ENCODE measurements at places on chromosomes 6 and 20.
A peak's percentile ranks its signal among the peaks of the same experiment; 100 is the strongest.

DNA sequence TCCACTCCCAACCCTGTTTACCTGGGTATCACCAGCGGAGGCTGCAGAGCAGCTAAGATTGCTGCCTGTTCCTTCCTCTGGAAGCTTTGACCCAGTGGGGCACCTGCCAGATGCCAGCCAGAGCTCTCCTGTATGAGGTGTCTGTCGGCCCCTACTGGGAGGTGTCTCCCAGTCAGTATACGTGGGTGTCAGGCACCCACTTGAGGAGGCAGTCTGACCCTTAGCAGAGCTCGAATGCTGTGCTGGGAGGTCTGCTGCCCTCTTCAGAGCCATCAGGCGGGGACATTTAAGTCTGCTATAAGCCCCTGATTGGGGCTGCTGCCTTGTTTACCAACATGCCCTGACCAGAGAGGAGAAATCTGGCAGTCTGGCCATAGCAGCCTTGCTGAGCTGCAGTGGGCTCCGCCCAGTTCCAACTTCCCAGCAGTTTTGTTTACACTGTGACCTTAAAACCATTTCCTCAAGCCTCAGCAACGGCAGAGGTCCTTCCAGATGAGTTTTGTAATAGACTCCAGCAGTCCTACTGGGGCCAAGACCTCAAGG lies 2.8 kb downstream of the RAET1E start:
- DNase-seq = no peak

DNA sequence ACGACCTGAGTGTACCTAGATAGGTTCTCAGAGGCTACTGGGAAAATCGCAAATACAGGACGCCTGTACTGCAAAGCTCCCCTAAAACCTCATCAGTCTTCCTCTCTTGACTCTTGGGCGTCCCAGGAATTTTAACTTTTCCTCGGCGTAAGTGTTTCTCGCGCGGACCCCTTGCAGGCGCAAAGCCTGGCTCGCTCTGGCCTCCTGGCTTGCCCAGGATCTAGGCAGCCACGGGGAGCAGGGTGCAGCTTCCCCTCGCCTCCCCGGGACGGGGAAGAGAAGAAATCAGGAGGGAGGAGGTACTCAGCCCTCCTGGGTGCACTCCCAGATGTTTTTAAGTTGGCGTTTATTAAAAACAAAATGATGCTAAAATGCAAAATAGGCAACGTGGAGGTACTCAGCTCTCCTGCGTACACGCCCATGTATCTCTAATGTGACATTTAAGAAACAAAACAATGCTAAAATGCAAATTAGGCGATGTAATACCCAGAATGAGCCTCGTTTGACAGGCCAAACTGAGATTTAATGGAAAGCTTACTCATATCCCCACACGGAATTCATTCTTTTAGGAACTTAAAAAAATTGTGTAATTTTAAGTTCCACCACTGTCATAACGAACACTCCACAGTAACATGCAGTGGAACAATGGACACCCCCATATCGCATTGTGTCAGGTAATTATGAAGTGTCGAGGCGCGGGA lies 1.6 kb upstream of the SOBP start:
- DNase-seq = no peak

DNA sequence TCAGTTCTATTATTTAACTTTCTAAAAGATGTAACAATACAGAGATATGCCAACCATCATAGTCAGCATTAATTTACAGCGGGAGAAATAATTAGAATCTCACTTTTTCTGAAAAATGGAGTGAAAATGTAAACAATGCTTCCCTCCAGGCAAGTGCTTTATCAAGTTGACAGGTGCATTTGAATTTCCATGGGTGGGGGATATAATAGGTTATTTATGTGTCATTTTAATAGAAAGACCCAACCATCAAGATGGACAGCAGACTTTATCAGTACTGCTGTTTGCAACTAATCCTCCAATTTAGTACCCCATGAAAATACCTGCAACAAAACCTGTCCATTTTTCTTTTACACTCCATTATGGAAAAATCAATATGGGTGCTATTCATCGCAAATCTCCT lies 780.1 kb downstream of the TFAP2A start:
- DNase-seq = no peak

DNA sequence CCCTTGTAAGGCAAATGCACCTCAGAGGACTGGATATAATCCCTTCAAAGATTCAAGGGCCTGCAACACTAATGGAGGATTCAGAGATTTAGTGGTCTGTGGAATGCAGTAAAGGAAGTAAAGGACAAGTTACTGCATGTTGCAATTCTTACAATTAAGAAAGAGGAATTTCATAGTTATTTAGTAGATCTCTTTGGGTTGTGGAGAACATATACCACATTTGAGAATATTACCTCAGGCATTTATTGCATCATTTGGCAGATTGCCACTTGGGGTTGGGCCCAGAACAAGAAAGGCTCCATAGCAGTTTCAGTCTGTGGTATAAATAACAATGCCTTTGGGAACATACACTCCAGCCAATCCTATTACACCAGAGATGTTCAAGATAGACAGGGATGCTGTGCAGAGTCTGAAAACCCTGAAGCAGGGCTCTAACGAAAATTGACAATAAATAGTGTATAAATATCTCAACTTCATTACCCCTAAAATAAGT lies 20.9 kb upstream of the EPM2A start:
- peak; percentile 77 for DNase-seq

- DNase-seq = no peak
Observed at GRCh38 chr6:130593200-130593599, 227.4 kb downstream of the TMEM200A start.

GRCh38 chr6:44053760-44054556 lies 73.3 kb downstream of the MRPL14 start:
- peak; percentile 91 for DNase-seq
